ENCODE measurements at places on chromosomes 3 and 15. TPM values are rescaled to one million over a fixed set of nuclear protein-coding genes. Genes with fewer than 3 reads are reported as not detected.

DNA sequence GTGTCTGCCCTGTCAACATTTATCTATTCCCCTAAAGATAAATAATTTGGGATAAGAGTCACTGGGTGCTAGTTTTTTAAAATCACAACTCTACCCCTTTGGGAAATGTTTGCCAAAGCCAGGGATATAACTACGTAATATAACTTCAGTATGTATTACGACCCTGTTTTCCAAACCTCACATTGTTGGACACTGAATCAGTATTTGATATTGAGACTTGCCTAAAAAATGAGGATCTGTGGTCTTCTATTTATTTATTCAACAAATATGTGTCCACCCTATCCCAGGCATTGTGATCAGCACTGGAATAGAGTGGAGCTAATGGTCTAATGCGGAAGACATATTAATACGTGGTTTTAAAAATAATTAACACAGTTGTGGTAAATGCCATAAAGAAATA is 4.5 kb upstream of the MGA start:
- H3K27me3 ChIP-seq: no peaks in the 10 kb centered on the region
- DNase-seq: no peak
- H3K36me3 ChIP-seq: no peaks in the 10 kb centered on the region
- no peak overlapping the region for H3K27ac ChIP-seq
- H3K4me1 ChIP-seq: no peaks in the 10 kb centered on the region

- no peak for DNase-seq
- H3K27ac ChIP-seq: no peak overlapping the region
- no peaks in the 10 kb centered on the region for H3K36me3 ChIP-seq
- H3K4me1 ChIP-seq: no peaks in the 10 kb centered on the region
Observed at GRCh38 chr3:185750702-185751101, 74.1 kb downstream of the IGF2BP2 start.

DNA sequence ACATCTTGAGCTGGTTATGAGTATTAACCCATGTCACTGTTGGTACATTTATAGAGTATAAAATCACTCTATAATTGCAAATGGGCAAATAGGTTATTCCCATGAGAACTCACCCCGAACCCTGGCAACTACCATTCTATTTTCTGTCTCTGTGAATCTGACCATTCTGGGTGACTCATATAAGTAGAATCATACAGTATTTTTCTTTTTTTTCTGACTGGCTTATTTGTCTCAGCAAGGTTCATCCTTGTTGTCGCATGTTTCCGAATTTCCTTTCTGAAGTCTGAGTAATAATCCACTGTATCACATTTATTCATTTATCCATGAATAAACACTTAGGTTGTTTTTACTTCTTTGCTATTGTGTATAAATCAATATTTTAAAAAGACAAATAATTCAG is 59.9 kb upstream of the CHRM5 start:
- no peaks in the 10 kb centered on the region for H3K4me1 ChIP-seq
- H3K27me3 ChIP-seq: no peaks in the 10 kb centered on the region
- H3K4me3 ChIP-seq: no peak overlapping the region
- H3K36me3 ChIP-seq: no peaks in the 10 kb centered on the region
- H3K27ac ChIP-seq: no peak overlapping the region
- no peak for DNase-seq

- H3K4me3 ChIP-seq: no peak overlapping the region
- H3K36me3 ChIP-seq: no peaks in the 10 kb centered on the region
- DNase-seq: no peak
- H3K4me1 ChIP-seq: peaks cover 25% of the 10 kb centered on the region
- H3K27ac ChIP-seq: no peak overlapping the region
- no peaks in the 10 kb centered on the region for H3K27me3 ChIP-seq
Observed at GRCh38 chr15:78004222-78004727, 73.2 kb downstream of the TBC1D2B start.

- H3K27ac ChIP-seq: no peak overlapping the region
- H3K4me3 ChIP-seq: no peak overlapping the region
- H3K36me3 ChIP-seq: no peaks in the 10 kb centered on the region
- no peaks in the 10 kb centered on the region for H3K27me3 ChIP-seq
- no peak for DNase-seq
- no peaks in the 10 kb centered on the region for H3K4me1 ChIP-seq
Observed at GRCh38 chr3:101643009-101643844, 33.7 kb downstream of the ZBTB11 start.

- H3K4me3 ChIP-seq: no peak overlapping the region
- no peaks in the 10 kb centered on the region for H3K4me1 ChIP-seq
- H3K27ac ChIP-seq: no peak overlapping the region
- H3K36me3 ChIP-seq: no peaks in the 10 kb centered on the region
- no peak for DNase-seq
Observed at GRCh38 chr3:170785454-170785853, 84.5 kb downstream of the RPL22L1 start.

GRCh38 chr3:56557831-56558170 is 826 bp downstream of the CCDC66 start:
- H3K4me1 ChIP-seq: peaks cover 10% of the 10 kb centered on the region
- no peak overlapping the region for H3K27ac ChIP-seq
- H3K4me3 ChIP-seq: peak overlapping the region; percentile 74
- peaks cover 11% of the 10 kb centered on the region for H3K36me3 ChIP-seq
- DNase-seq: no peak

- H3K27ac ChIP-seq: no peak overlapping the region
- H3K36me3 ChIP-seq: no peaks in the 10 kb centered on the region
- no peak for DNase-seq
- no peaks in the 10 kb centered on the region for H3K27me3 ChIP-seq
Observed at GRCh38 chr3:174347474-174348138, 511.5 kb upstream of the NAALADL2 start.

DNA sequence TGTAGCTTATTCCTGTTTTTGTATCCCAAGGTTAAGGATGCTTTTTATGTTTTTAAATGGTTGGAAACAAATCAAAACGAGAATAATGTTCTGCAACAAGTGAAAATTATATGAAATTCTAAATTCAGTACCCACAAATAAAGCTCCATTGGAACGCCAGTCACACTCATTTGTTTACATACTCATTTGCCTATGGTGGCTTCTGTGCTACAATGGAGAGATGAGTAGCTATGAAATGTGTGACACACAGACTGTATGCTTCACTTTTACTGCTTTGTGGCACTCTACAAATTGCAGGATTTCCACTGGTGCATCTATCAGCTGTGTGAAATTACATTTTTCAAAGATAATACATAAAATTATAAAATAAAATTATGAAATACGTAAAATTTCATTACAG is 112.2 kb upstream of the TSPAN3 start:
- no peak overlapping the region for H3K27ac ChIP-seq
- H3K27me3 ChIP-seq: no peaks in the 10 kb centered on the region
- DNase-seq: no peak
- H3K36me3 ChIP-seq: peaks cover 13% of the 10 kb centered on the region

DNA sequence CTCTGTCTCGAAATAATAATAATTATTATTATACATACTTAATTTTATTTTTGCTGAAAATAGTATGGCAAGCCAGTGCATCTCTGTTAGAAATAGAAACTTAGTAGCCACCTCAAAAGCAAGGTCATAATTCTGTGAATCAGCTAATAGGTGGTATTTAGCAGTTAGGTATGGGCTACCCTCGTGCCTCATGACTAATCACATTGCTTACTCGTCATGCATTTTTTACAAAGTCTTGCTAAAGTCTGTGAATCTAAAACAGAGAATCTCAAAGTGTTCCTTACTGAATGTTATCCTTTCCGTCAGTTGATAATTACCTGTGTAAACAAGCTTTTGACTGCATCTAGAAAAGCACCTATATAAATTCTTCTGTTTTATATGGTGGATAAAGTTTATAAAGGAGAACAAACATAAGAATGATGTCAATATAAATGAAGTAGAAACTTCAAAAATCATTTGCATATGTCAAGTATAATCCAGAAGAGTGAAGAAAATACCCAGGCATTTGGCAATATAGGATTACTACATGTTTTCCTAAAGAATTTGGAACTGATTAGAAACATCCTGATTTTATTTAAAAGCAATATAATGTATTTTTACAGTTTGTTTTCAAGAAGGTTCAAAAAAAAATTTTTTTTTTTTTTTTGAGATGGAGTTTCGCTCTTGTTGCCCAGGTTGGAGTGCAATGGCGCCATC is 6.2 kb downstream of the PPARG start:
- no peak overlapping the region for H3K27ac ChIP-seq
- no peak for DNase-seq
- peaks cover 3% of the 10 kb centered on the region for H3K27me3 ChIP-seq

- H3K27ac ChIP-seq: no peak overlapping the region
- H3K4me1 ChIP-seq: peaks cover 5% of the 10 kb centered on the region
- no peak for DNase-seq
- H3K27me3 ChIP-seq: no peaks in the 10 kb centered on the region
Observed at GRCh38 chr3:71186801-71187200, 396.7 kb downstream of the FOXP1 start.

- H3K27ac ChIP-seq: no peak overlapping the region
- peaks cover 22% of the 10 kb centered on the region for H3K4me1 ChIP-seq
- H3K36me3 ChIP-seq: no peaks in the 10 kb centered on the region
- H3K27me3 ChIP-seq: no peaks in the 10 kb centered on the region
- H3K4me3 ChIP-seq: no peak overlapping the region
- no peak for DNase-seq
Observed at GRCh38 chr15:85474700-85475316, 94.4 kb downstream of the AKAP13 start.

- DNase-seq: no peak
- no peaks in the 10 kb centered on the region for H3K27me3 ChIP-seq
- no peaks in the 10 kb centered on the region for H3K36me3 ChIP-seq
- H3K4me3 ChIP-seq: no peak overlapping the region
- H3K27ac ChIP-seq: no peak overlapping the region
Observed at GRCh38 chr15:28985316-28985645, 99.5 kb downstream of the APBA2 start.

DNA sequence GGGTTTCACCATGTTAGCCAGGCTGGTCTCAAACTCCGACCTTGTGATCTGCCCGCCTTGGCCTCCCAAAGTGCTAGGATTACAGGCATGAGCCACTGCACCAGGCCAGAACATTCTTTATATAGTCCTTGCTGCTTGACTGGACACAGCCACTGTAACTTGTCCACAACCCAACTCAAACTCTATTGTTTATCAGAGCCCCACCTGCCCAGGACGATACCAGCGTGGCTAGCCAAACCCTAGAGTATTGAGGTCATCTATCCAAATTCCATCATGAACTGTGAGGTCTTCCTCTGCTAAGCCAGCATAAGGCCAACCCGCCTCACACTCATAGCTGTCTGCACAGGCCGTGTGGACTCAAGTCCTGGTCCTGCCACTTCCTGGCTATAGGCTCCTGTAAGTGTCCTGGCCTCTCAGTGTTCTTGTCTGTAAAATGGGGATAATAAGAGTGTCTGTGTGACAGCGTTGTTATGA is 63.9 kb downstream of the DAPK2 start:
- H3K4me1 ChIP-seq: peaks cover 15% of the 10 kb centered on the region
- no peak overlapping the region for H3K4me3 ChIP-seq
- peak overlapping the region; percentile 89 for H3K27ac ChIP-seq
- DNase-seq: no peak
- H3K27me3 ChIP-seq: no peaks in the 10 kb centered on the region

DNA sequence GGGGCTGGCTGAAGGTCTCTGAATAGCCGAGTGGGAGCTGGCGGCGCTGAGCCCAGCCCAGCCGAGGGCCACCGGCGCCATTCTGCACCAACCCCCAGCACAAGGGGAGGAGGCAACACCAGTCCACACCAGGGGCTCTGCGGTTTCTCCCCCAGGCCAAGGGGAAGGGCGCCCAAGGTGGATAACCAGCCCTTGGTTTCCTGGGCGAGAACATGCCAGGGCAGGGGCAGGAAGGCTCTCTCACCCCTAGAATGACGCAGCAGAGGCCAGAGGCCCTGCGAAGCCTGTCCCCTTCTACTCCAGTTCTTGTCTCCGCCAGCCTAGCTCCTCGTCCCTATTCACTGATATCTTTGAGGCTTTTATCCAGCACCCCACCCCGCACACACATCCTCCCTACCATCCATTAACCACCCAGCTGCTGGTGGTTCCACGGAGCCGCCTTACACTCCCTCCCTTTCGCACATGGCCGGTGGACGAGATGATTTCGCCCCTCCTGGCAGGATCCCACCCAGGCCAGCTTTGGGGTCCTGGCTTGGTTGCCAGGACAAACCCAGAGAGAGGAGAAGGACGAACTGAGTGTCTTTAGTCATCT is 1.3 kb downstream of the RBPMS2 start:
- H3K36me3 ChIP-seq: no peaks in the 10 kb centered on the region
- no peak overlapping the region for H3K4me3 ChIP-seq
- peaks cover 14% of the 10 kb centered on the region for H3K27me3 ChIP-seq
- DNase-seq: peak; percentile 20

DNA sequence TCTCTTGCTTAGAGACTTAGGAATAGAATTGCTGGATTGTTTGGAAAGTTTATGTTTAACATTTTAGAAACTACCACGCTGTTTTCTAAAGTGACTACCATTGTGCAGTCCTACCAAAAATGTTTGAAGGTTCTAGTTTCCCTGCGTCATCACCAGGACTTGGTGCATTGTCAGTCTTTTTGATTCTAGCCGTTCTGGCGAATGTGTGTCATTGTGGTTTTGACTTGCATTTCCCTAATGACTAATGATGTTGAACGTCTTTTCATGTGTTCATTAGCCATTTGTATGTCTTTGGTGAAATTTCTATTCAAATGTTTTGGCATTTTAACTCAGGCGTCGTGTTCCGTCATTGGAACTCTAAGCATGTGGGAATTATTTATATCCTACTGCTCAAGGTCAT is 58.0 kb downstream of the CHD2 start:
- peaks cover 36% of the 10 kb centered on the region for H3K36me3 ChIP-seq
- no peak for DNase-seq
- H3K4me3 ChIP-seq: no peak overlapping the region
- H3K27ac ChIP-seq: peak overlapping the region; percentile 60
- no peaks in the 10 kb centered on the region for H3K4me1 ChIP-seq

DNA sequence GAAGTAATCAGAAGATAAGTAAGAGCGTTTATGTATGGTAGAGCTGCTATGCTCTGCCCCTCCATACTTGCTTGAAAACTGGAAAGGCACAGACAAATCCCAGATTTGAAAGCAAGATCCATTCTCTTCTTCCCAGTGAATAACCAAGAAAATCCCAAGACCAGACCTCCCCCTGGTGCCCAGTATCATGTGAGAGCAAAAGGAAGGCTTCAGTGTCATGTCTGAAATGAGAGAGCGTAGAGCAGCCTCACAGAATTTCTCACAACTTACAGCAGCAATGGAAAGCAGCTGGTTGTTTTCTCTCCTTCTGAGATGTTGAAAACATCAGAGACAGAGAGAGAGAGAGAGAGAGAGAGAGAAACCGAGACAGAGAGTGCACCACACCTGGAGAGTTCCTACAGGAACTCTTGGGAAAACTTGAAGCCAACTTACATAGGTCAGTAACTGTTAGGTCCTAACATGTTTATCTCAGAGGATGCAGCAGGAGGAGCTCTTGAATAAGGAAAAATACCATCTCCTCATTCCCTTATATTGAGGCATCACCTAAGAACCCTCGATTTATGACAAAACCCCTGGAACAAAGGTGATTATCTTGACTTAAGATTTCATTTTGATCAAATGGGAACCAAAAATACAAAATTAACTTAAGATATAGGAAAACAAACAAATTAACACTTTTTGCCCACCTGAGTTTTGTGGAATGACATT is 273.3 kb downstream of the NSUN3 start:
- no peak overlapping the region for H3K4me3 ChIP-seq
- no peaks in the 10 kb centered on the region for H3K36me3 ChIP-seq
- peak; percentile 28 for DNase-seq

- H3K4me3 ChIP-seq: no peak overlapping the region
- peaks cover 24% of the 10 kb centered on the region for H3K36me3 ChIP-seq
- no peaks in the 10 kb centered on the region for H3K27me3 ChIP-seq
- H3K4me1 ChIP-seq: no peaks in the 10 kb centered on the region
- no peak overlapping the region for H3K27ac ChIP-seq
Observed at GRCh38 chr15:28123408-28124023, 24.4 kb upstream of the OCA2 start.

Gene SLC2A2
- not detected for polyA plus RNA-seq

Gene SLC22A13
- polyA plus RNA-seq: 0.20 TPM

Gene PARP15
- polyA plus RNA-seq: 2.4 TPM

Gene MIX23
- 40.4 TPM for polyA plus RNA-seq

Gene A4GNT
- 0.06 TPM for polyA plus RNA-seq
